ENCODE measurements at places on chromosomes 7 and 10.

DNA sequence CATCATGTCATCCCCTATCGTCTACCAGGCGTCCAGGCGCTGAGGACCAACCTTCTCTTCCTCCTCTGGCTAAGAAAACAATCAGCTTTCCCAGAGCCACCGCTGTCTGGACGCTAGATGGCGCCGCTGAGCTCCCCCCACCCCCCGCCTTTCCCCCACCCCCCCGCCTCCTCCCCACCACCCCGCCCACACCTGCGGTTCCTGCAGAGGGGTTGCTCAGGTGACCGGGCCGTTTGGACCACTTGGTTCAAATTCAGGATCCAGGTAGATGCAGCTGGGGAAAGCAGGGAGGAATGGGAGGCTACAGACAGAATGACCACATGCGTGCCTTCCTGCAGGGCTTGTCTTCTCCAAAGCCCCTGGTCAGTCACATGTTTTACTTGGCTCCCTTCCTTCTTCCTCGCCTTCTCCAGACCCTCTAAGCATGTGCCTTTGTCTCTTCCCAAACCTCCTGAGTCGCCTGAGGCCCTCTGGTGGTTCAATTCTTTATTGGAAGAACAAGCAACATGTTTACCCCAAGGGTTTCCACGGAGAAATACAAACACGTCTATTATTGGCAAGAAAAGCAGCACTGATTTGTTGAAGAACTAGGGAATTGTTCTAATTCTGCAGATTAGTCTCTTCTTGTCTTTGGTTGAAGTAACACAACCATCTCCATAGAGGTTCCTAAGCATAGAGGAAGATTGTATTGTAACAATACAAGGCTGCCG, 24.7 kb downstream of the AOC1 start:
- peak; percentile 40 for DNase-seq

DNA sequence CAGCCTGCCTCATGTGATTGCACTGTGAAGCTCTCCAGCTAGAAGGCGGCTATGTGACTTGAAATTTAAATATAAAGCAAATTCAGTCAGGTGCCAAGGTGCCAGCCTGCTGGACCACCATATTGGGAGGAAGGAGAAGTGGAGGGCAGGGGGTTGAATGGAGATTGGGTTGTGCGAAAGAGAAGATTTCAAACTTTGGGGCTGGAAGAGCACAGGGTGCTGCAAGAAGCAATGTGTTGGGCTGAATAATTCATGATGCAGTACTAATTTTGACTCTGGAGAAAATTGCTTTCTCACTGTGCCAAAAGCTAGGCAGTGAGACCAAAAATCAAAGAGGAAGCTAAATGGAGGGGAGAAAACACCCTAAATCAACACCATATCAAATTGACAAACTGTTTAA, 335.3 kb downstream of the NRG3 start:
- no peak for DNase-seq

GRCh38 chr7:3862774-3863173, 561.7 kb downstream of the SDK1 start:
- DNase-seq = no peak

DNA sequence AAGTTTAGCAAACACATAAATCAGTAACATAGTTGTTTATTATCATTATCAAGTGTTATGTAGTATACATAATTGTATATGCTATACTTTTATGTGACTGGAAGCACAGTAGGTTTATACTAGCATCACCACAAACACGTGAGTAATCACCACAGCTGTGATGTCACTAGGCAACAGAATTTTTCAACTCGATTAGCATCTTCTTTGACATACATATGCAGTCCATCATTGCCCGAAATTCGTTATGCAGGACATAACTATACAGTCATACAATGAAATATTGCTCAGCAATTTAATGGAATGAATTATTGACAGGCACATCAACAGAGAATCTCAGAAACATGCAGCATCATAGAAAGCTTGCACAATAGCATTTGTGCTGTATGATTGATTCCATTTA, 77.7 kb downstream of the LSM5 start:
- no peak for DNase-seq

- peak; percentile 72 for DNase-seq
These were observed at the start of gene COPG2 for GRCh38 chr7:130668258-130669084. TSS of gene COPG2 (minus strand) at chr7:130668748. CDS start at chr7:130668668, 80 bp downstream.

DNA sequence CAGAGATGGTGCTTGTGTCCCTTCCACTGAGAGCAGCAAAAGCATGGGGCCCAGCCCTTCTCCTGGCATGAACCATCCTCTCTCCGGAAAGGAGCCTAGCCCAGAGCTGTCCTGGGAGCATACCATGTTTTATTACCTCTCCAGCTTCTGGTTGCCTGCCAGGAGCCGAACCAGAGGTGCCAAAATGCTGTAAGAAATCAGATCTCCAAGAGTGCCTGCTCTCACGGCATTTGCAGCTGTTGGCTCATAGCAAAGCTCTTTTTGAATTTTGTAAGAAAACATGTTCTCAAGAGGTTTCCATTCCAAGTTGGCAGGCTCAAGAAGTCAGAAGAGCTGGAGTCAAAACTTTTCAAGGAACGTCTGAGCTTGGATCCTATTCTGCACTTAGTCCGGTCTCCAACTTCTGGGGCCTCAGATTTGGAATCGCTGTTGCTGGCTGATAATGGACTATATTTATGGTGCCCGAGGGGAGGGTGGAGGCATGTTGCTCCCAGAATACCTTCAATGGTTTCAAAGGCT, 211.7 kb upstream of the MKI67 start:
- DNase-seq = no peak

- DNase-seq = no peak
These were observed 39.2 kb downstream of the AGAP3 start for GRCh38 chr7:151125470-151125845.

GRCh38 chr7:146982482-146982881, 865.9 kb downstream of the CNTNAP2 start:
- DNase-seq = no peak

DNA sequence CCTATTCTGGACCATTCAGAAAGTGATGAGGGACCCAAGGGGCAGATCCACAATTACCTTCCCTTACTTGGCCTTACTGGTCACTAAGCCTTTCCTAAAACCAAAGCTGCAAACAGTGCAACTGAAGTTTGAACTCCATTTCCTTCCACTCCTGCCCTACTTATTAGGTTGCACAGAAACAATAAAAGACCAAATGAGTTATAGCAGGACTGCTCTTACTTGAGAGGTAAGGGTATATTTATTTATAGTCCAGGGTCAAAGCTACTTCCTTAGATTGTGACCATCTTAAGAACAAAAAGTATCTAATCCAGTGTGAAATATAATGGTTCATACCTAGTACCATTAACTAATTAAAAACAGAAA, 27.0 kb downstream of the CDK6 start:
- no peak for DNase-seq

- no peak for DNase-seq
These were observed 8.7 kb upstream of the VDAC2 start for GRCh38 chr10:75201793-75202307.

DNA sequence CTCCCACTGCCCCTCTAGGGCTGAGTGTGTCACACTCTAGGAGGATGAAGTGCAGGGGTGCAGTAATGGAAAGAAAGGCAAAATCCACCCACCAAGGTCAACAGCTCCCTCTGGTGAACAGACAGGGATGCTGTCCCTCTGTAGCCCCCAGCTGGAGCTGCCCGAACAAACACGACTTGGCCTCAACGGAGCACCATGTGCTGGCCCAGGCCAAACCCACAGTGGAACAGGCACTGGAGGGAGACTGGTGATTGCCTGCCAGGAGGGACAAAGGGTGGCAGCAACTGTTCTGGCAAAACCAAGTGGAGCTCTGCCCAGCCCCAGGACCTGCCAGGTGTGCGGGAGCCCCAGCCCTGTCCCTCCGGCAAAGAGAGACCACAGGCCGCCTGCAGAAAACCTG, 20.7 kb downstream of the PDIA4 start:
- DNase-seq = no peak

DNA sequence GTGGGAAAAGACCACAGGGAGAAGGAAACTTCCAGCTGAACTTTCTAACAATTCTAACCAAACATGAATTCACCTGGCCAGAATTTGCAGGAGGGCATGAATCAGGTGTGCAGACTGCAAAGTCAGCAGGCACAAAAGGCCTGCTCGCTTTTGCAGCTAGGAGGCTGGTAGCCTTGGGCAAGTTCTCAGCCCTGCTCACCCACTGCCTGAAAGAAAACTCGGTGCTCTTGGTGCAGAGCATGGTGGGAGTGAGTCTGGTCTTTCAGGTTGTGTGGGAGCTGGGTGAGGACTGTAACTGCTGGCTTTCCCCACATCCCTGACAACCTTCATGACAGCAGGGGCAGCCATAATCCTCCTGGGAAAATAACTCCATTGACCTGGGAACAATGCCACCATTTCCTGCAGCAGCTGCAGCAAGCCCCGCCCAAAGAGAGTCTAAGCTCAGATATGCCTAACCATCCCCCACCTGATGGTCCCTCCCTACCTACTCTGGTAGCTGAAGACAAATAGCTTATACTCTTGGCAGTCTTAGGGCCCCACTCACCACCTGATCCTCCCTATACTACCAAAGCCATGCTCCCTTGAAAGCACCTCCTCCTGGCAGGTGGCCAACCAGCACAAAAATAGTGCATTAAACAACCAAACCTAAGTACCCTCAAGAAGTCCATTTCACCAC, 31.6 kb downstream of the ZNF117 start:
- no peak for DNase-seq

DNA sequence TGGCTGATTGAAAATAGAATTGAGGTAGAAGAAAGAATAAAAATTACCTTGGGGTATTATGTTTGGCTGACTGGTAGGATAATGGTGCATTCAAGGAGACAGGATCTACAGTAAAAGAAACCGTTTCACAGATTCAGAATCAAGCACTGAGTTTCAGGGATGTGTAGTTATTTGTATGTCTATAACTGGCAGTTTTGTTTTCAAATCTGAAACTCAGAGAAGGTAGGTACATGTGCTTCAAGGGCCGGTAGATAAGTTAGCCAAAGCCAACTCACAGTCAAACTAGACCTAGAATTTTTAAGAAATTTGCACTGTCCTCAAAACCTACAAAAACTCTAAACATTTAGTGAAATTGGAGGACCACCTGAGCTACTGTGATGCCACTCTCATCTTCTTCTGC, 191.5 kb downstream of the FOXP2 start:
- DNase-seq = no peak

- DNase-seq = no peak
These were observed 22.5 kb upstream of the BTBD16 start for GRCh38 chr10:122248356-122249302.

GRCh38 chr7:96121752-96122151, 200.1 kb downstream of the SLC25A13 start:
- DNase-seq = no peak

DNA sequence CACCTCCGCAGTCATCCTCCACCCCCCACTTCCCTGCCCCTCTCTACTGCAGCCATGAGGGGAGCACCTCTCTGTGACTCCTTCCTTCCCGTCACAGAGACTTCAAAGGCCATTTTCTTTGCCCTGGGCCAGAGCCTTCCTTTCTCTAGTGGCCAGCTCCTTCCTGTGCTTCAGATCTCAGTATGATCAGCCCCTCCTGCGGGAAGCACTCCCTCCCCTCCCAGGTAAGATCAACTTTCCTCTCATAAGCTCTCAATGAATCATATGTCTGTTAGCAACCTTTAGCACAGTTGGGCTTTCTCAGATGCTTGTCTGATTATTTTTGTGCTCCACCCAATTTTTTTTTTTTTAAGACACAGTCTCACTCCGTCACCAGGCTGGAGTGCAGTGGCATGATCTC, 241.0 kb upstream of the PRSS1 start:
- no peak for DNase-seq

GRCh38 chr10:1123198-1123597, 67.0 kb downstream of the WDR37 start:
- DNase-seq = no peak

DNA sequence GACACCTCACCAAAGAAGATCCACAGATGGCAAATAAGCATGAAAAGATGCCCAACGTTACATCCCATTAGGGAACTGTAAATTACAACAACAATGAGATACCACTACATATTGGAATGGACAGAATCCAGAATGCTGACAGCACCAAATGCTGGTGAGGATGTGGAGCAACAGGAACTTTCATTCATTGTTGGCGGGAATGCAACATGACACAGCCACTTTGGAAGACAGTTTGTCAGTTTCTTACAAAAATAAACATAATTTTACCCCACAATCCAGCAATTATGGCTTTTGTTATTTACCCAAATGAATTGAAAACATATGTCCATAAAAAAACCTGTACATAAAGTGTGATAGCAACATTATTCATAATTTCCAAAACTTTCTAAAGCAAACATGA, 176.8 kb downstream of the C7orf25 start:
- no peak for DNase-seq

DNA sequence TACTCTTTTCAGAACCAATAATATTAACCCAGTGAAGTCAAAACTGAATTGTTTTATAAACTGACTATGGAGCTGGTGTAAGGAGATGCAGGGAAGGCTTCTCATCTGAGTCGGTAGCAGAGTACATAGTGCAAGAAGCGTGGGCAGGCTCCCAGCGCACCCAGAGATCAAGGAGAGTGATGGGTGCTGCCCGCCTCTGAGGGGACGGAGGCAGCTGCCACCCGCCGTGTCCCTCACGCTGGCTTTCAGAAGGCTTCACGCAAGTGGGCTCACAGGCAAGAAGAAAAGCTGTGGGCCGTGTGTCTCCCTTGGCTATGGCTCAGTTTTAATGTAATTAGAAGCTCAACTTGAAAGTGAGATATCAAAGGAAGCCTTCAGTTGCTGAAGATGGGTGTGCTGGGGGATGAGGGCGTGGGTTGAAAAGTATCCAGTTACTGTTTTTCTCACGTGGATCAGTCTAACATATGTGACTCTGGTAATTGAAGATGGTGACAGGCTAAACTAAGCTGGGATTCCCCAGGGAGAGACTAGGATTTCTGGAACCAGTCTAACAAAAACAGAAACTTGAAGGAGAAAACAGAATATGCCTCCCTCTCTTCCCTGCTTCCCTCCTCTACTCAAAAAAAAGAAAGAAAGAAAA, 159.9 kb downstream of the MGMT start:
- DNase-seq = no peak

- DNase-seq = no peak
These were observed 16.5 kb downstream of the ECHDC3 start for GRCh38 chr10:11758527-11759236.

DNA sequence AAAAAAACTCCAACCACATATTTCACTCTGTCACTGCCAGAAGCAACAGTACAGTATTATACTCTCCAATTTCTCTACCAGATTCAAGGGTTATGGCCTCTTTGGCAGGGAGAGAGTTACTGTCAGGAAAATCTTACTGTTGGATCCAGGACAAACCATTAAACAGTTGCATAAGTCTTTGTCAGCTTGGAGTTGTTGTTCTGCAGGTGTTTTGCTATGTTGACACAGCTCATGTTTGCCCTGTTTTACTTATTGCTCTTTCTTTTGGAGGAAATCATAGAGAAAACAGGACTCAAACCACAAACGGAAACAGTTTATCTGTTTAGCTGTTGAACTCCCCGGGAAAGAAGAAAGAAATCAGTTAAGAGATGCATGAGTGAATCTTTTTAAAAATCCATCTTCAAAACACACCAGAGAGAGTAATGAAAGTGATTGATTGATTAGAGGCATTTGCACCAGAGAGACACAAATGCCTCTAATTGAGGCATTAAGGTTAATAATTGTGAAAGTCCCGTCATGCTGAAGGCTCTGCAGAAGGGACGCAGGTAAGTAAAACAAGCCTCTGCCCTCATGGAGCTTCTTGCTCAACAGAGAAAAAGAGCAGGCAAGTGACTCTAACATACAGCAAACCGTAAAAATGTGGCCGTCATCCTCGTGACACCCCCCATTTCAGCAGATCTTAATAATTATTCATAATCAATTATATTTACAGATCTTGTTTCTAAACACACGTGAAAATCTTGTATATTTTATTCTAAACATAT, 38.7 kb upstream of the ARHGAP21 start:
- DNase-seq = no peak

- DNase-seq = no peak
These were observed 406 bp downstream of the ZP3 start for GRCh38 chr7:76425156-76425555.

Measured in activated CD4-positive, alpha-beta T cell treated with anti-CD3 and anti-CD28 coated beads, Interleukin-2, amount 10 ng/mL, durations not matched to agents 7 days and 5 days (primary cell).